ENCODE measurements at places on chromosomes 1 and 21.

DNA sequence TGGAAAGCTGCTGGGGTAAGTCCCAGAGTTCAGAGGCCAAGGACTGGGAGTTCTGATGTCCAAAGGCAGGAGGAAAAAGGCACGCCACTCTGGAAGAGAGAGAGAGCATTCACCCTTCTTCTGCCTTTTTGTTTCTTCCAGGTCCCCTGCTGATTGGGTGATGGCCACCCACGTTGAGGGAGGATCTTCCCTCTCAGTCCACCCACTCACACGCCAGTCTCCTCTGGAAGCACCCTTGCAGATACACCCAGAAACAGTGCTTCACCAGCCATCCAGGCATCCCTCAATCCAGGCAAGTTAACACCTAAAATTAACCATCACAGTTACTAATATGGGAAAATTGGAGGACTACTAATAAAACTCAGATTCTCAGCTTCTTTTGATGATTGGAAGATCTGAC is 66.1 kb upstream of the PARP1 start:
- ATAC-seq, result no peak

DNA sequence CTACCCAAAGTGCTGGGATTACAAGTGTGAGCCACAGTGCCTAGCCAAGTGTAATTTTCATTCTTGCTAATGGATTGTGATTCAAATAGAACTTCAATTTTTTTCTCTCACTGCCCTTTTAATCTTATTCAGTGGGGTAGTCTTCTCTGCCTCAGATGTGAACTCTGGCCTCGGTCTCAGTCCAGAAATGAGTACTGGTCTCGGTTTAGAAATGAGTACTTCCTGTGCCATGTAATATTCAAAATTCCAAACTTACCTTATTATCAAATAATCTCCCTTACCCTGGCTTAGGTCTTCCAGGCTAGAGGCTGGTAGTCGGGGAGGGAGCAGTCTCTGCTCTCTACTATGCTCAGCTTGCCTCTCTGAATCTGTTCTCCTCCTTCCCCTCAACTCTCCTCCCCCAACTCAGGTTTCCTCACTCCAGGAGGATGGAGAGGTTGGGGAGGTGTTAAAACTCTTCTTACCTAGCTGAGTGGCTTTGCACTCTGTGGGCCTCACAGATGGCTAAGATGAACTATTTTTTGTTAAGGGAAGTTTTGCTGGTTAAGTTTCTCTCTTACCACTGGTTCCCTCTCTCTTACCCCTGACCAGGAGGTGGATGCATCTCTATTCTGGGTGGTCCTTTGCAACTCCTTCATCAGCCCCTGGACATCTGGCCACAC is 4.8 kb upstream of the SLAMF9 start:
- no peak for ATAC-seq

GRCh38 chr1:226754097-226754496 is 15.0 kb upstream of the ITPKB start:
- no peak for ATAC-seq

GRCh38 chr1:83083589-83084224 is 915.2 kb downstream of the TTLL7 start:
- ATAC-seq, result no peak

DNA sequence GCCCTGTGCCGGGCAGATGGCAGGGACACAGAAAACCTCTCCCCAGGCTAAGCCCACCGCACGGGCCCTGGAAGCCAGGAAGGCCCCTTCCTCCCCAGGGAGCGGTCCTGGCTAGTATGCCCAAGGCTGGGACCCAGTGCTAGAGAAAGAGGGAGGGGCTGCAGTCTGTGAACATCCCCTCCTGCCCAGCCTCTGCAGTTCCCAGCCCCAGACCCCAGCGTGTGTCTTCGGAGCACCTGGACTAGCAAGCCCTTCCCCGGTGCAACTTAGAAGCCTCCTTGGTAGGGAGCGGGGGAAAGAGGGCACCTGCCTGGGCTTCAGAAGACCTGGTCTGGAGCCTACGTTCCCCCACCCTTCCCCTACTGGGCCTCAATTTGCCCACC is 2.1 kb downstream of the PLEKHG5 start:
- ATAC-seq, result no peak

DNA sequence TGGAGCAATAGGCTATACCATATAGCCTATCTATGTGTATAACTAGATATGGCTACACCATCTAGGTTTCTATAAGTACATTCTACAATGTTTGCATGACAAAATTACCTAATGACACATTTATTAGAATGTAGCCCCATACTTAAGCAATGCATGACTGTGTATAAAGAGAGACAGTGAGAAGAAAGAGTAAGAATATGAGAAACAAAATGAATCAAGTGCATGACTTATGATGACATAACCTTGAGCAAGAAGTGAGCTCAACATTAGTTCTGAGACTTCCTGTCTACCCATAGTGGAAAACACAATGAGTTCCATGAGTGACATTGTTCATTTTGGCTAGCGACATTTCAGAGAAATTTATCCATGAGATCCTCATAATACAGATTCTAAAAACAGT is 10.1 kb downstream of the SLC44A5 start:
- ATAC-seq, result no peak

DNA sequence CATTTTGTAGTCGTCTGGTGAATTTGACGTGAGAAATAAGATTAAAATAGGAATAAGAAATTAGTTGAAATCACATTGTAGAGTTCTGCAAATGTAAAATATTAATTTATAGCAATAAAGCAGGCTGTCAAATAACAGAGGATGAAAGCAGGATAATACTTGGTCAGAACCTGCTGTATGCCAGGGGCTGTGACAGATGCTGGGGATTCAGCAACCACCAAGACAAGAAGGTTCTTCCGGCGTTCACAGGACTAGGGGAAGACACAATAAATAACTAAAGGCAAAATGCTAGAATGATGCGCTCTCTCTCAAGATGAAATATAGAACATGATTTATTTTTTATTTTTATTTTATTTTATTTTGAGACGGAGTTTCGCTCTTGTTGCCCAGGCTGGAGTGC is 6.8 kb upstream of the PARK7 start:
- no peak for ATAC-seq

DNA sequence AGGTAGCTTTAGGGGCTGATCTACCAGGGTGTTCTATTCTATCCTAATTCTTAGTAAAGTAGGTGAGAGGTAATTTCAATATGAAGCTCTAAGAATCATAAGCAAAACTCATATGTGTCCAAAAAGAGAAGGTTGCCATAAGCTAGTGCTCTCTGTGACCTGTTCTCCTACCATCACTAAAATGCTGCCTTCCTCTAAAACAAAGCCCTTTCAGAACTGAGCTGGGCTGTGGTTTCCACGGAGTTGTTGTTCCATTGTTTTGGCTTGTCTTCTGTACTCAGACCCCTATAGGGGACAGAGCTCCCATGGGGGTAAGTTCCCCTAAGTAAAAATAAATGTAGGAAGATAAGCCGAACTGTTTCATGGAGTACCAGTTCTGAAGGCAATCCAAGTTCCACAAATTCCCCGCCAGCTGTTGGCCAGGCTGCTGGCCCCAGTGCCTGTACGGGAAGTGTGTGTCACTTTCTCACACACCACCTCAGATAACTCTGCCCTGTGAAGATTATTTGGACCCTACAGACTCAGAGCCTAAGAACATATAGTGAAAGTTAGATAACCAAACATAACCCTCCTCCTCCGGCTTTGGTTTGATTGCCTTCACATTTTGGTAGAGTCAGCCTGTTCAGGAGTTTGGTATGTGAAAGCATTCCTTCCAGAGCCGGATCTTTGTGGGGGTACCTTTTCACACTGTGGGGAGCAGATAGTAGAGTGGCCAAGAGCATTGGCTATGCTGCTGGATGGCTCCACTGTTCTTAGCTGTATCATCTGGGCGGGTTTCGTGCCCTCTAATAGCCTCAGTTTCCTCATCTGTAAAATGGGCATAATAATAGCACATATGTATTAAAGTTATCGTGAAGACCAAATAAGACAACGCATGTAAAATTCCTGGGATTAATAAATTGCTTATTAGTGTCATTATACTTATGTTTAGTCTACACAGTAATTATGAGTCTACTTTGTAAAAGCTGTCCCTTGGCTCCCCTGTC is 10.8 kb downstream of the DPT start:
- ATAC-seq, result no peak

DNA sequence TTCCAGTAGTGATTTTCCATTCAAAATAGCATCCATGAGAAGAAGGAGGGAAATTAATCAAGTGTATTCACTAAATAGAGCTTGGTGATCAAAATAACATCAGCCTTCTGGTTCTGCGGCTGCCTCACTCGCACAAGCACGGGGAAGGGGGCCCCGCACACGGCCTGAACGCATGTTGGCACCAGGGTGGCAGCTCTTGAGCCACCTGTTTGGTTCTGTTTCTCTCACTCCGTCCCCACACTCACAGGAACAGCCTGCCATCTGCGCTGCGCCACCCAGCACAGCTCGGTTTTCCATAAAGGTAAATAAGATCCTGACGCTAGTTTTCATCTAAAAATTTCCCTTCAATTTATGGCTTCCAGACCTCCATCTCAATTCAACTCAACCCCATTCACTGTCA is 49.4 kb downstream of the TIAM1 start:
- no peak for ATAC-seq

DNA sequence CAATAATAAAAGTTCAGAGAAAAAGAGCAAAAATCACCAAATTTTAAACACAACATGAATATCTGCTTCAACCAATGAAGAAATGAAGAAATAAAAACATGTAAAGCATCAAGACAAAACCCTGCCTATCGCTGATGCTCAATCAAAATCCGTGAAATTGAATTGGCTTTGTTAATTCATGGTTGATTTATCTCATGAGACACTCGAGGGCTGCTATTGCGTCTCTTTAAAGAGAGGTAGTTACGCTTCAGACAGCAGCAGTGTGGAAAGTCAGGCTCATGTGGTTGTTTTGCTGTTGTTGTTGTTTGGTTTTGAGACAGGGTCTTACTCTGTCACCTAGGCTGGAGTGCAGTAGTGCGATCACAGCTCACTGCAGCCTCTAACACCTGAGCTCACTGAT is 65.5 kb upstream of the RGS7 start:
- no peak for ATAC-seq

DNA sequence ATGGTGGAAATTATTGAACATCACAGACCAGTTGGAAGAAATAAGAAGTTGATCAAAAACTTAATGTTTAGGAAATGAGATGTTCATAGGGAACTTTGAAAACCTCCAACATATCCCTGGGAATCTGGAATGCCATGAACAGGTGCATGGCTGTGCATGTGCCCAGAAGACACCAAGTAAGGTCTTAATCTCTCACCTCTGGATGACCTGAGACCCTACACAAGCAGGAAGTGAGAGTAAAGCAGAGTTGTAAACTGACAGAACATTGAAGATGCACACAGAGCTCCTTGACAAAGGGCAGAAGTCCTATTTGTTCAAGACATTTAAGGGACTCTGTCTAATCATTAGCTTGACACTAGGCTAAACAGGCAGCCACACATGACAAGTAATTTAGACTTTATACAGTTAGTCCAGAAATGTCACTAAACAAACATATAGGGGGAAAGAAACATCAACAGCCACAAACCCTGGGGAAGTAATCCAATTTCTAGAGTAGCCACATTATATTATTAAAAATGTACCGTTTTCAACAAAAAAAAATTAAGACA is 34.5 kb downstream of the KLHDC7A start:
- no peak for ATAC-seq

GRCh38 chr1:180170546-180171151 is 16.0 kb downstream of the QSOX1 start:
- ATAC-seq, result no peak

GRCh38 chr1:12524266-12524665 is 93.7 kb downstream of the DHRS3 start:
- no peak for ATAC-seq

- peak; percentile 66 for ATAC-seq
These were observed 746 bp downstream of the MACF1 start for GRCh38 chr1:39205102-39205780.
